ENCODE measurements at places on chromosomes 7 and 10.
A peak's percentile ranks its signal among the peaks of the same experiment; 100 is the strongest.

GRCh38 chr7:92432299-92432946, 14.9 kb upstream of the GATAD1 start:
- no peak for ATAC-seq

- ATAC-seq, result no peak
These were observed 72.5 kb upstream of the CC2D2B start for GRCh38 chr10:95835149-95835860.

GRCh38 chr10:13924040-13924725, 337.4 kb downstream of the PRPF18 start:
- no peak for ATAC-seq

DNA sequence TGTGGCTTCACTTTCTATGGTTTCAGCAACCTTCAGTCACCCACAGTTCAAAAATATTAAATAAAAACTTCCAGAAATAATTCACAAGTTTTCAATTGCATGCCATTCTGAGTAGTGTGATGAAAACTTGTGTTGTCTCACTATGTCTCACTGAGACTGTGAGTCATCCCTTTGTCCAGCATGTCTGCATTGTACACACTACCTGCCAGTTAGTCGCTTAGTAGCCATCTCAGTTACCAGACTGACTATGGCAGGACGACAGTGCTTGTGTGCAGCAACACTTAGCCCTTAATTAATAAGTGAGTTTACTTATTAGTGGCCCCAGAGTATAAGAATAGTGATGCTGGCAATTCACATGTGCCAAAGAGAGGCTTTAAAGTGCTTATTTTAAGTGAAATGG, 22.5 kb downstream of the CCDC186 start:
- peak; percentile 97 for ATAC-seq

- no peak for ATAC-seq
These were observed 6.3 kb downstream of the MTPN start for GRCh38 chr7:135970682-135971365.

- ATAC-seq, result peak; percentile 39
These were observed 60.8 kb downstream of the RHOBTB1 start for GRCh38 chr10:60883187-60883586.

DNA sequence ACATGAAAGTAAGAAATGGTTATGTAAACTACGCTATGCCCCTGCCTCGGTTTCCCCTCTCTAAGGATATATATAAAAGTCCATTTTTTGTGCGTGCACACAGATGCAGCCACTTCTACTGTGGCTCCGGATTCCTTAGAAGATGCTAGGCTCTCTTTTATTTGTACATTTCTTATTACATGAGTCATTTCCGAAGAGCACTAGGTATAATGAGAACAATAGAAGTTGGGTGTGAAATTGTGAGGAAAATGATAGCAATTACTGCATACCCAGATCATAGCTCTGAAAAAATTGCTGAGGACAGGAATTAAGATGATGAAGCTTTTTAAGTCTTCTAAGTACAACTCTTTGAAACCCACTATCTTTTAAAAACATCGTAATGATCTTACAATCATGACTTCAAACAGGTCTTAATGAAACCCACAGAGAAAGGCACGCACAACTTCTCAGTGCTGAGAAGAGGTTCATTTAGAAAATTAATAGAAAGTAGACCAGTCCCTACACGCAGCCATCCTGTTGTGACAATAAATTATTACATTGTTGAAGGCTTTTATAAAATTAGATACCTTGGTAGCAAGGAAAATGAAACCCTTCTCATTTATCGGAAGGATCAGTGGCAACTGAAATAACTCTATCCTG, 96.2 kb upstream of the FGFR2 start:
- peak; percentile 59 for ATAC-seq

DNA sequence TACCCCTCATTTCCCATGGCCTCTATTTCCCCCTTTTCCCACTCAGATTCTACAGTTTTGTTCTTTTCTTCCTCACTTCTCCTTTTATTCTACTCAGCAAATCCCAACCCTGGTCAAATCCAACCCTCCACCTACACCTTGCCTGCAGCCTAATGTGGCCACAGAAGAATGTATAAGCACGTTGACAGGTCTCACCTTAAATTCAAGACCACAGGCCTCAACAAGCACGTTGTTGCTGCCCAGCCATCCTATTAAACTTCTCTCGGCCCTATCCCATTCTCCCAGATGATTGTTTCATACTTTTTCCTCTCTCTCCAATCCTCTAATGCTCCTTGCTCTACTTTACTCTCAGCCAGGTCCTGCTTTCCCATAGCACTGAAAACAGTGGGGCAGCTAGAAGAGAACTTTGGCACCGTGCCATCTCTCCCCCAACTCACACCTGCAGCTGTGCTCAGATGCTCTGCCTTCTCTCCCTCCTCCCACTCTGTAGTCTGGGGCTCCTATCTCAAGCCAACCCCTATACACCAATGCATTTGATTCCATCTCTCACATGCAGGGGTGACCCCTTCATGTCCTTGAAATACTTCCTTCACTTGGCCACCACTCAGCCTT, 6.8 kb upstream of the EIF3A start:
- no peak for ATAC-seq

GRCh38 chr10:118687472-118687871, 67.3 kb downstream of the CACUL1 start:
- no peak for ATAC-seq

DNA sequence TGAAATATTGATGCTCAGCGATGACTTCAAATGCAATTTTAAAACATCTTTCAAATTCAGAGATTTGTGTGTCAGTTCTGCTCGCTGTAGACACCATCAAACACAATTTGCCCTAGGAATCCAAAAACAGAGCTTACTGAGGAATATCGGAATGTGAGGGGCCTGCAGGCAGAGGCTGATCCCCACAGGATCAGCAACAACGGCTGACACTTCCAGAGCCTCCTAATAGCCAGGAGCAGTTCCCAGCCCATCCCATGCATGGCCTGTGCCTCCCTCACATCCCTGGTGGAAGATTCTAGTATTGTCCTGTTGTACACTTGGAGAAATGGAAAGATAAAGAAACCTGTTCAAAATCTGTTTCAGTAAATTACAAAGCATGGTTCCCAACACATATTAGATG, 129.7 kb upstream of the VWC2 start:
- no peak for ATAC-seq

DNA sequence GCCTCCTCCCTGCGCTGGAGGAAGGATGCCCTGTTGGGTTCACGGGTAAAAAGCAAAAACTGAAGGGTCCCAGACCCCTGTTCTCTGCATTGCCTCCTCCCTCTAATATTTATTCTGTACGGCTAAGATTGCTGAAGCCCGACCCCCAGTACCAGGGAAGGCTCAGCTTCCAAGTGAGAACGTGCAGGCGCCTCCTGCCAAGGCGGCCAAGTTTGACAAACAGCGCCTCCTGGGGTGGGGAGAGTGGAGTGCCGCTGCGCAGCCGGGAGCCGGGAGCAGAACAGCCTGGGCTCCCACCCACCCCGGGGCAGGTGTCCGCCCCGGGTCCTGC, 4.7 kb upstream of the EBF3 start:
- ATAC-seq, result peak; percentile 24

GRCh38 chr7:28570113-28570969, 158.0 kb downstream of the CREB5 start:
- no peak for ATAC-seq

GRCh38 chr10:18483516-18484186, 167.7 kb downstream of the NSUN6 start:
- ATAC-seq, result no peak

DNA sequence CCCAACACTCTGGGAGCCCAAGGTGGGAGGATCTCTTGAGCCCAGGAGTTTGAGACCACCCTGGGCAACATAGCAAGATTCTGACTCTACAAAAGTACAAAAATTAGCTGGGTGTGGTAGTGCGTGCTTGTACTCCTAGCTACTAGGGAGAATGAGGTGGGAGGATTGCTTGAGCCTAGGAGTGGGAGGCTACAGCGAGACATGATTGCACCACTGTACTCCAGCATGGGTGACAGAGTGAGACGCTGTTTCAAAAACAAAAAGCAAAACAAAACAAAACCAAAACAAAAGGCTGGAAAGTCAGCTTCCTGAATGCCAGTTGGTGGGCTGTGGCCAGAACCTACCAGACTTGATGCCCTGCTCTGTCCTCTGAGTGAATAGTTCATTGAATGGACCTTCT, 242.8 kb downstream of the PHTF2 start:
- ATAC-seq, result no peak

DNA sequence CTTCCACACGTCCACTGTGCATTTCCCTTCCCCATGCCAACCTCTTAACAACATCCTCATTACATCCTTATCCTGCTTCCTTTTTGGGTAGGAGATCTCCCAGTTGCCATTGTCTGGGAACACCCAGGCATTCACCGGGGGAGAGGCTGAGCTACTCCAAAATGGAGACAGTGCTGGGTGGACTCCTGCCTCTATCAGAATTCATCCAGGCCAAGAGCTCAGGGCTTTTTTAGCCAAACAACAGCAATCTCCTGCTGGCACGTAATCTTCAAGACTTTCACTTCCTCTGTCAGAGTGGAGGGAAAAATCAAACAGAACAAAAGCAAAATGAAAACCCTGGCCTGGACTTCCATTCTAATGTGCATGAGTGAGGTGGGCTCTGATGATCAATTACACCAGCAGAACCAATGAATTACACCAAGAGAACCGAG, 245.0 kb downstream of the PRPF18 start:
- no peak for ATAC-seq

DNA sequence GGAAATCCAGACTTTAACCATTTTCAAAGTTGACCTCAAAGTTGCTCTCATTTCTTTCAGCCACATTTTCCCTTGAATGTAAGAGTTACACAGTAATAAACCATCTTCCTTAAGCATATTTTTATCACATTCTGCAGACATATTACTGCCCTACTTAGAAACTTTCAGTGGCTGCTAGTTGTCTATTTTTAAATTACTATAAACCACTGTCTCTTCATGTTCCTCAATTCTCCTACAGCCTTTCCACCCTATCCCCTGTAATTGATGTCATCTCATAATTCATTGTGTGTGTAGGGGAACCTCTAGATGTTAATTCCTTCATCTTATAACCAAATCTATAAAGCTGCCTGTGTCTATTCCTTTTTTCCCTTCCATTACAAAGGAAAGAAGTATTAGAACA, 78.1 kb upstream of the STRIP2 start:
- no peak for ATAC-seq

DNA sequence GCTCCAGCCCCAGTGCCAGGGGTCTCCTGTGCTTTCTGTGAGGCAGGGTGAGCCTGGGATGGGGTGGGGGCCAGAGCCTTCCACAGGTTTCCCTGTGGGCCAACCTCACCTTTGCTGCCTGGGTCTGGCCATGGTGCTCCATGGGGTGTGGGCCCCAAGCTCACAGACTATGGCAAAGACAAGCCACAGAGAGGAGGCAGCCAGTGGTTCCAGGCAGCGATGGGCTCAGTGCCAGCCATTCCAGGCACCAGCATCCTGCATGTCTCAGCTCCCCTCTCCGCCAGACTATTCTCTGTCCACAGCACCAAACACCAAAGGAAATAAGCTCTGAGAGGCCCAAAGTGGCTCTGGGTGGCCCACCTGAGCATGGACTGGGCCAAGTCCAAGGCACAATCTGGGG, 133.5 kb downstream of the PTPN20 start:
- no peak for ATAC-seq

DNA sequence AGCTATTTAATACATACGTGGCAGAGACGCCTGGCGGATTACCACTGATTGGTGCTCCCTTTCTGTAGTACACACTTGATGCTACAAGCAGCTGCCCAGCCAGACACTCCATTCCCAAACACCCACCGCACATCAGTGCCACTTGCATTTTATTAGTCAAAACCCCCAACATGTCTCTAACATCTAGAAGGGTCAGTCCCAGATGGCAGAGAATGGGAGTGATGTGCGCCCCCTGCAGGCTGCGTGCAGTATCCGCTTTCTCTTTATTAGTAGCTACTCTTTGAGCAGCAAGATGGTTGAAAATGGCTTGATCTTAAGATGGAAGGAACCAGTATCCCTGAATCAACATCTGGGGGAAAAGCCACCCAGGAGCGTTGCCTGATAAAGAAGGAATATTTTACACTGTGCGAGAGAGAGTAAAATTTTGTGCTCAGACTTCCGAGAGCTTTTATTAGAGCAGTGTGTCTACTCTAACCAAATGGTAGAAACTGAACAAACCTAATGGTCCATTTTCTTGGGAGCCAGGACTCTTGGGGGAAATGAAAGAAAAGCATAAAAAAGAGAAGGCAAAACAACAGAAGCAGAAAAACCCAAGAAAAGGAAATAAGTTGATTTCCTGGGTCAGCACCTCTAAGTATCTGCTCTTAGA, 78.3 kb downstream of the ST8SIA6 start:
- ATAC-seq, result no peak

- no peak for ATAC-seq
These were observed 447.9 kb upstream of the PFKP start for GRCh38 chr10:2619472-2619871.

- ATAC-seq, result no peak
These were observed 6.7 kb upstream of the POLR1F start for GRCh38 chr7:19715499-19715898.

DNA sequence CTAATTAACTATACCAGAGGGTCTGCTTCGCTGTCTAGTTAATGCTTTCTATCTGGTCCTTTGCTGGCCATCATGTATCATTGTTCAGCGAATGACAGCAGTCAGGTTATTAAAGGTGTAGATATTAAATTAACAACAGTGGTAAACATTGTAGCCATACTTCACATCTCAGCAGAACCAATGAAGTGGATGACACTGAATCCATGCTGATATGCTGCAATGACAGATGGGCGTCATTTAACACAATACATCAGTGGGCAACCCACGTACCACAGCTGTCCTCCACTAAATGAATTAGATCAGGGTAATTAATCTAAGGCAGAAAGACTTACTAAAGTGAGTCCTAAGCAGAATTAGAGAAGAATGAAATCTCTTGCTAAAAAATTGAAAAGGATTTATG, 767.2 kb downstream of the NXPH1 start:
- ATAC-seq, result no peak

DNA sequence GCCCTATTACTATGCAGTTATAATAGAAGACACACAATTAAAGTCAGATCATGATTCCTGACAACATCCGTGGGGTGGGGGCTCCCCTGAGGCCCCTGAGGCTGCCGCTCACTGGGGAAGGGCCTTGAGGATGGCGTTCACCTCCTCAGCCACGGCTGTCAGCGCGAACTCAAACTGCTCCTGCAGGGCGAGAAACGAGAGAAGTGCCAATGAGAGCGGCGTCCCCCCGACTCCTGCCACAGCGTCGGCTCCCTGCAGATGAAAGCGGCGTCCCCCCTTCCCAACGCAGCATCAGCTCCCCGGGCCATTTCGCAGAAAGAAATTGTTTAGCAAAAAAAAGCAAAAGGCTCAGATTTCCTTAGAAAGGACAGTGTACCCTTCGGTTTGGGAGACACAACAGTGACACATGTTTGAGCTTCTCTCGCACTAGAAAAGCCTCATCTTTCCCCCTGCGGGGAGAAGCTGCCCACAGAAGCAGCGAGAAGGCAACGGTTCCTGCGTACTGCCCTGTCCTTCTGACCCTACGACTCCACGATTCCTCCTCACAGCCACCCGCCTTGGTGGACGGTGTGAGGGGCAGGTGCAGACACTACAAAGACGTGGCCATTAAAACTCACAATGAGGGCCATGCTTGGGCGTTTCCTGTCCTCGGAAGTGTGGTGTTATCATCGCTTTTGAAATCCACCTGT, 203.9 kb downstream of the DNAJB6 start:
- no peak for ATAC-seq

GRCh38 chr10:28840971-28841370, 163.7 kb downstream of the BAMBI start:
- ATAC-seq, result no peak

GRCh38 chr10:126843299-126843934, 61.8 kb upstream of the DOCK1 start:
- ATAC-seq, result no peak

- ATAC-seq, result no peak
These were observed 43.3 kb upstream of the ECHDC3 start for GRCh38 chr10:11698691-11699549.

All from esophagus mucosa (tissue), 1 donor.